ENCODE measurements at places on chromosomes 2 and 18.

GRCh38 chr18:11828786-11829432 lies 22.3 kb upstream of the CHMP1B start:
- no peak for DNase-seq

DNA sequence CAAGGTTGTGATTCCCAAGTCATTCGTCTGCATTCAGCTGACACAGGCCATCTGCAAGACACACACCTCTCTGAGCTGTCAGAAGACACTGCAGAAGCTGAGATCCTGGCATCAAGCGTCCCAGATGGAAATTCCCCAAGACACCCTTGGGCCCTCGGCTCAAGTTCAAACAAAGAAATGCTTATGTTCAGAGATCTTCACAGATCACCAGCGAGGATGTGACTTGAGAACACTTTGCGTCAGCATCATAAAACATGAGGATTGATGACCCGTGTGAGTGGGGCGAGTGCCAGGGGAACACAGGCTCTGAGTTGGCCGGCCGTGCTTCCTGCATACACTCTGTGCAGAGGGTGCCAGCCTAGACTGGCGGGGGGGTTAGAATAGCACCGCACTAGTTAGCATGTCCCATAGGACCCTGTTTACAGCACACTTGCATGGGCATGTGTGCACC lies 36.8 kb downstream of the KCNIP3 start:
- DNase-seq: peak; percentile 59

GRCh38 chr2:128710242-128710641 lies 391.6 kb upstream of the HS6ST1 start:
- DNase-seq: no peak

DNA sequence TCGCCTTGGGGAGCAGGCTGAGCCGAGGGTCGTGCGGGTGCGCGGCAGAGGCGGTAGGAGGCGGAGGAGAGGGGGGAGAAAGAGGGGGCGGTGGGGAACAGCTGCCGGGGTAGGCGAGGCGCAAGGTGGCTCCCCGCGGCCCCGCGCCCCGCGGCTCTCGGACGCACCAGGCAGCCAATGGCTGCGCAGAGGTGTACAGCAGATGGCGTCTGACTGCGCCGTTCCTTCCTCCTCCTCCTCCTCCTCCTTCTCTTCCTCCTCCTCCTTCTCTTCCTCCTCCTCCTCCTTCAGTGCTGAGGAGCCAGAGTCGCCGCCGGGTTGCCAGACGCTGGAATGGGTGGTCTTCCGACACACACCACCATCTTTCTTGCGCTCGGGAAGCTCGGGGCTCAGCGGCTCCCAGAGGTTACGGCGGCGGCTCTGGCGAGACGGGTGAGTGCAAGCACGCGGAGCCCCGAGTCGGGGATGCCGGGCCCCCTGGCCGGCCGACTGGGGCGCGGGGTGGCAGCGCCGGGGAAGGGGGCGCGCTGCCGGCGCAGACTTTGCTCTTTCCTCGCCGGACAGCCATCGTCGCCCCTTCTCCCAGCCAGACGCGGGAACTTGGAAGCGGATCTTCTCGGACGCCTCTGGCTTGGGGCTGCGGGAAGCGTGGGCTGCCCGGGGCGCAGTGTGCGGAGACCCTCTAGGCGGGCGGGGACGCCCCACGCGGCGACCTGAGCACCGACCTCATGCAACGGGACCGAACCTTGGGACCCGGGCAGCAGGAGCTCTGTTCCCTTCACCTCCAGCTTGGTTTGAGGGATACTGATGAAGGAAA lies at the start of gene THSD7B:
TSS of gene THSD7B (plus strand) at position 290 of the 817 bp plus-strand sequence. CDS start 116,634 bp downstream, outside the sequence.
- DNase-seq: no peak

DNA sequence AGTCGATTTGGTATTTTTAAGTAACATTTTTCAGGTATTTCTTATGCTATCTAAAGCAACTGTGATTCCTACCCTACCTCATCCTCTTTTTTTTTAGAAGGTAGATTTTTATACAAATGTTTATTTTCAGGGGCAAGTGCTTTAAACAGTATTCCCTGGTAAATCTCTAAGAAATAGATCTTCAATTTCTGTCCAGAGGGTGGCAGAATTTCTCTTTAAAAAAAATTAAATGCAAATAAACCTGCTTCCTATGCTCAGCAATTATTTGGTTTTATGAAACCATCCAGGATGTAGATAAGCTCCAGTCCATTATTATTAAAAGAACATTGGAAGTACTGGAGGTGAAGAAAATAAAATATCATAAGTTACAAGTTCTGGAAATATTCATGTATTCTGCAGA lies 191.9 kb downstream of the MYO3B start:
- peak; percentile 12 for DNase-seq

DNA sequence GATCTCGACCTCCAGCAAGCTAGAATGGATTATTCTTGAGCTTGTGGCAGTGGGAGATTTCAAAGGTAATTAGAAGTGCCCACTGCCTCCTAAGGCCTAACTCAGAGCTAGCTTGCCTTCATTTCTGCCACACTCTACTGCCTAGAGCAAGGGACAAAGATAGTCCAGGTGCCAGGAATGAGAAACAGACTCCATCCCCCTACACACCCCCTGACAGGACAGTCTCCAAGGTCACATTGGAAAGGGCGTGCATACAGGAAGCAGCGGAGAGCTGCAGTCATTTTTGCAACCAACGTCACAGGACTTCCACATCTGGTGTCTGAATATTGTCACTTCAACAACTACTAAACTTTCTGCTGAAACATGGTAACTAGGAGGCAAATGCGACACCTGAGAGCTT lies 101.0 kb upstream of the SH3BP4 start:
- DNase-seq: no peak

DNA sequence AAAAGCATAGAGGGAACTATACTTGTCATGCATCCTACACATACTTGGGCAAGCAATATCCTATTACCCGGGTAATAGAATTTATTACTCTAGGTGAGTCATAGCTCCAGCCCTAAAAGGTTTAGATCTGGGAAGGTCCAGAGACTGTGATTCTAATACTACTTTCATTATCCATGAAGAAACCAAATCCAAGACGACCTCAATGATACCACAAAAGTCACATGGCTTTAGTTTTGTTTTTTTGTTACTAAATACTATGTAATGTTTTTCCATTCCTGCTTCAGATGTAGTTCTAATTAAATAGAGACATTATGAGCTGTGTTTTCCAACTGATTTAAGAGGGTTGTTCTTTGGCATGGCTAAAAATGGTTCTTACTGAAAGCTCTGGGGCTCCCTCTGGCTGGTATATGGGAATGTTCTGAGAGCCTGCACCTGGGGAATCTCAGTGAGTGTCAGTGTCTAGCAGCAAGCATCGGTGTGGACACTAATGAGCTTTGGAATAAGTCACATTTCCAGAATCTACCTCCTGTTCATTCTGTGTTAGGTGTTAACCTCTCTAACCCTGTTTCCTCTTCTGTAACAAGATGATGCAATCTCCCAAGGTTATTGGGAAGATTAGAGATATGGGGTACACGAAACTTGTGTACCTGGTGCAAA lies 20.5 kb upstream of the IL1RL2 start:
- DNase-seq: peak; percentile 65

DNA sequence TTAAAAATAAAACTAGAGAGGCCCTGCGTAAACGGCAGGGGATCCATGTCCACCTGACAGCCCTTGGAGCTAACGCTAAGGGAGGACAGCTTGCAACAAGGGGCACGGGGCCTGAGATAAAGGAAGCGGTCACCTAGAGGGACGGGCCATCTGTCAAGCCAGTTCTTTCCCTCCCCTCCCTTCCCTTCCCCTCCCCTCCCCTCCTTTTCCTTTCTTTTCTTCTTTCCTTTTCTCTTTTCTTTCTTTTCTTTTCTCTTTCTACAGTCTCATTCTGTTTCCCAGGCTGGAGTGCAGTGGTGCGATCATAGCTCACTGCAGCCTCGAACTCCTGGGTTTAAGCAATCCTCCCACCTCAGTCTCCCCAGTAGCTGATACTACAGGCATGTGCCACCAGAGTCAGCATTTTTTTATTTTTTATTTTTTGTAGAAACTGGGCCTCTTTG lies 34.5 kb upstream of the CTAGE1 start:
- DNase-seq: no peak

DNA sequence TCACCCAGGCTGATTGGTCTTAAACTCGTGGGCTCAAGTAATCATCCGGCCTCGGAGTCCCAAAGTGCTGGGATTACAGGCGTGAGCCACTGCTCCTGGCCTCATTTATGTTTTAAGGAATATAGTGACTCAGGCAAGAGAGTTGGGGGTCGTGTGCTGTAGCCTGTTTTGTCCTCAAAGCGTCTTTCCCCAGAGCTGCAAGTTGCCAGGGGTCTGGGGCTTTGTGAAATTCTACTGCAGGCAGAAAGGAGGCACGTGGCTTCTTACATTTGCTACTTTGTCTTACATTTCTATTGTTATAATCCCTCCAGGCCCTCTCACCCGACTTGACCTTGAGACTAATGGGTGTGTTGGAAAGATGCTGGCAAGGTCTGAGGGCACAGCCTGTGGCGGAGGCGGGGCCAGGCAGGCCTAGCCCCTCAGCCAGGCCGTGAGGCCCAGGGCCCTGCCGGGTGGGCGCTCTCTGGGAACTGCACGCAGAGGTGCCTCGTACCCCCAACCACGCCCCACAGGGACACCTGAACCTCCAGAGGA lies 85.8 kb upstream of the NDUFV2 start:
- no peak for DNase-seq

- no peak for DNase-seq
Observed at GRCh38 chr2:109355192-109355843, 226.3 kb downstream of the SH3RF3 start.

GRCh38 chr2:180050246-180050645 lies 43.1 kb upstream of the CWC22 start:
- DNase-seq: no peak

DNA sequence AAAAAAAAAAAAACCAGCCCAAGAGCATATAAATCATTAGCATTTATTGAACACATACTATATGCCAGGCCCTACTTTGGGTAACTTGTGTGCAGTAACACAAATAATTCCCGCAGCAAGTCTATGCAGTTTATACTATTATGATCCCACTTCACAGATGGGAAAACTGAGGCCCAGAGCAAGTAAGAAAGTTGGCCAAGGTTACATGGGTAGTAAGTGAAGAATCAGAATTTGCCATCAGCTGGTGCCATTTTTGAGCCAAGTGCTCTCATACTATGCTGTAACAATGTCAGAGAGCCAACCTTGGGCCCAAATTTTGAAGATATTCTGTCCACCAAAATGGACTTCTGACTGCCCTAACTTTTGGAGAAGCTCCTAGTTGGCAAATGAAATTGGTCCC lies 13.5 kb upstream of the PSD4 start:
- DNase-seq: no peak

- no peak for DNase-seq
Observed at GRCh38 chr2:64151476-64151875, 7.3 kb upstream of the PELI1 start.

GRCh38 chr18:79988451-79989194 lies at the start of gene TXNL4A:
Gene TXNL4A (minus strand): TSS chr18:79988563. CDS start chr18:79988392, 171 bp downstream.
- DNase-seq: peak; percentile 86

- DNase-seq: no peak
Observed at GRCh38 chr18:22643731-22644130, 226.0 kb upstream of the CTAGE1 start.

- DNase-seq: peak; percentile 73
Observed at GRCh38 chr18:57542812-57543427, 43.6 kb downstream of the FECH start.

GRCh38 chr2:213157242-213157641 lies 5.8 kb upstream of the IKZF2 start:
- no peak for DNase-seq

GRCh38 chr18:51070545-51070944 lies 40.5 kb downstream of the SMAD4 start:
- peak; percentile 49 for DNase-seq

DNA sequence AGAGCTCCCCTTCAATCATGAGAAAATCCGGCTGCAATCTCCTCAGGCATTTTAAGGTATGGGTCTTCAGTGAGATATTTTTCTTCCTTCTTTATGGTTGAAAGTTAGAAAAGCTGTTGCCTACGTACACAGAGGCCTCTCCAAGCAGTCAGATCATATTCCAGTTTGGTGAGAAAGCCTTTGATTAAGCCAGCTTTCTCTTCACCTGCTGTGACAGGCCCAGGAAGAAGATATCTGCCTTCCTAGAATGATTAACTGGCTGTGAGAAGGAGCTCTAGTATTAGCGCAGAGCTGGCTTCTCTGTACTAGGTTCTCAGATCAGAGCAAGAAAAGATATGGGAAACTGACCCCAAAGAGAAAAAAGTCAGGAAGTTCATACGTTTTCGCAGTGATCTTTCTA lies 585.0 kb upstream of the CHAC2 start:
- no peak for DNase-seq

DNA sequence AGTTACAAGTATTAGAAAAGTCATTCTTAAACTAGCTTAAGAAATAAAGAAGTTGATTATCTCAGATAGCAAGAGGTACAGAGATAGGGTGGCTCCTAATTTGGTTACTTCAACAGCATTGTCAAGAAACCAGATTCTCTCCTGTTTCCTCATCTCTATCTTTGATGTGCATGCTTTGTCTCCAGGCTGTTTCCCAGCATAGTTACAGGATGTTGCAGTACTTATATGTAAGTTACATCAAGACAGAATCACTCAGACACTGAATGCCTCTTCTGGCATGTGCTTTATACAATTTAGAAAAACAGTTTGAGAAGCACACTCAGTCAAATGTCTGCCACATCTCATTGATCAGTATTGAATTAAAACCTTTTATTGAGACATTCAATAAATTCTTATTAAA lies 189.5 kb upstream of the UBE2E3 start:
- DNase-seq: no peak

- DNase-seq: no peak
Observed at GRCh38 chr2:181038796-181039195, 58.4 kb downstream of the UBE2E3 start.

DNA sequence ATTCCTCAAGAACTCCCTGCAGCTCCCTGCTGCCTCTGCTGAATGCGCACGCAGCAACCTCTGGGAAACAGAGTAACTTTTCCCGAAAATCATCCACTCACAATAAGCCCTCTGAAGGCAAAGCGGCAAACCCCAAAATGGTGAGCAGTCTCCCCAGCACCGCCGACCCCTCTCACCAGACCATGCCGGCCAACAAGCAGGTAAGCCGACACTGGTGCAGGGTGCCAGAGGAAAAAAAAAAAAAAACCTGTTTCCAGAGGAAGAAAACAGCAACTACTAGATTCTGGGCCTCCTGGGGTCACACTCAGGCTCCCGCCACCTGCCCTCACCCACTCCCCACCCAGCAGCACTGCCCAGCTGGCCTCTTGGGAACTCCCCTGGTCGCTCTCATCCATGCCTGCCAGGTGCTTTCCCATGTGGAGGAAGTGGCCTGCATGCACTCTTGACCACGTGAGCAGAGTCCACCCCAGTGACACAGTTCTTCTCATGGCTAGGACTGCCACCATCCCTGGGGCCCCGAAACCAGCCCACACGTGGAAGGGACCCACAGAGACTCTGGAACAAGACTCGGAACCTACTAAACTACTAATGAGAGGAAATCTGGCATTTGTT lies 36.9 kb downstream of the KCTD18 start:
- no peak for DNase-seq

DNA sequence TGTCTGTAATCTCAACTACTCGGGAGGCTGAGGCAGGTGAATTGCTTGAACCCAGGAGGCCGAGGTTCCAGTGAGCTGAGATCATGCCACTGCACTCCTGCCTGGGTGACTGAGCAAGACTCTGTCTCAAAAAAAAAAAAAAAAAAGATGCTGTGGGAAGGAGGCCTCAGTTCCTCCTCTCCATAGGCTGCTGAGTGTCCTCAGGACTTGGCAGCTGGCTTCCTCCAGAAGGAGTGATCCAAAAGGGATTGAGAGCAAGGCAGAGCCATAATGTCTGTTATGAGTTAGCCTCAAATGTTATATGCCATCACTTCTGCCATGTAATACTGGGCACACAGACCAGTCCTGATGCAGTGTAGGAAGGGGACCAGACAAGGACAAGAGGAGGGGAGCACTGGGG lies 6.6 kb upstream of the NPC1 start:
- no peak for DNase-seq

- DNase-seq: no peak
Observed at GRCh38 chr18:32730620-32731091, 42.2 kb downstream of the KLHL14 start.

- DNase-seq: no peak
Observed at GRCh38 chr2:85892216-85892944, 3.6 kb upstream of the ST3GAL5 start.

Measured in AG08395 (cell line).